ENCODE measurements at places on chromosomes 4 and X.
A peak's percentile ranks its signal among the peaks of the same experiment; 100 is the strongest.

- no peak for DNase-seq
Measured at GRCh38 chrX:2316534-2316933, 184.2 kb downstream of the DHRSX start.

- peak; percentile 36 for DNase-seq
Measured at GRCh38 chrX:154136627-154137161, 7.3 kb upstream of the OPN1LW start.

GRCh38 chr4:122450847-122451246 lies 5.7 kb downstream of the IL2 start:
- peak; percentile 8 for DNase-seq

GRCh38 chrX:4708970-4709760 lies 995.7 kb upstream of the PRKX start:
- no peak for DNase-seq

- no peak for DNase-seq
Measured at GRCh38 chr4:149292425-149293007, 523.1 kb downstream of the IQCM start.

GRCh38 chrX:16210061-16210460 lies 42.8 kb downstream of the MAGEB17 start:
- no peak for DNase-seq

- no peak for DNase-seq
Measured at GRCh38 chrX:9927698-9928482, 39.3 kb upstream of the CLDN34 start.

Data from stimulated activated CD4-positive, alpha-beta T cell treated with anti-CD3 and anti-CD28 coated beads, Interleukin-15, amount 100 ng/mL, for 48 hours (primary cell).